Stimulated activated CD4-positive, alpha-beta T cell treated with anti-CD3 and anti-CD28 coated beads, Interleukin-15, amount 100 ng/mL, for 1 hour (primary cell): ENCODE measurements at places on chromosomes 7 and 10.

- DNase-seq = no peak
Measured at GRCh38 chr7:81777697-81778096, 7.8 kb upstream of the HGF start.

- DNase-seq = no peak
Measured at GRCh38 chr7:110168010-110168409, 922.9 kb upstream of the LRRN3 start.

DNA sequence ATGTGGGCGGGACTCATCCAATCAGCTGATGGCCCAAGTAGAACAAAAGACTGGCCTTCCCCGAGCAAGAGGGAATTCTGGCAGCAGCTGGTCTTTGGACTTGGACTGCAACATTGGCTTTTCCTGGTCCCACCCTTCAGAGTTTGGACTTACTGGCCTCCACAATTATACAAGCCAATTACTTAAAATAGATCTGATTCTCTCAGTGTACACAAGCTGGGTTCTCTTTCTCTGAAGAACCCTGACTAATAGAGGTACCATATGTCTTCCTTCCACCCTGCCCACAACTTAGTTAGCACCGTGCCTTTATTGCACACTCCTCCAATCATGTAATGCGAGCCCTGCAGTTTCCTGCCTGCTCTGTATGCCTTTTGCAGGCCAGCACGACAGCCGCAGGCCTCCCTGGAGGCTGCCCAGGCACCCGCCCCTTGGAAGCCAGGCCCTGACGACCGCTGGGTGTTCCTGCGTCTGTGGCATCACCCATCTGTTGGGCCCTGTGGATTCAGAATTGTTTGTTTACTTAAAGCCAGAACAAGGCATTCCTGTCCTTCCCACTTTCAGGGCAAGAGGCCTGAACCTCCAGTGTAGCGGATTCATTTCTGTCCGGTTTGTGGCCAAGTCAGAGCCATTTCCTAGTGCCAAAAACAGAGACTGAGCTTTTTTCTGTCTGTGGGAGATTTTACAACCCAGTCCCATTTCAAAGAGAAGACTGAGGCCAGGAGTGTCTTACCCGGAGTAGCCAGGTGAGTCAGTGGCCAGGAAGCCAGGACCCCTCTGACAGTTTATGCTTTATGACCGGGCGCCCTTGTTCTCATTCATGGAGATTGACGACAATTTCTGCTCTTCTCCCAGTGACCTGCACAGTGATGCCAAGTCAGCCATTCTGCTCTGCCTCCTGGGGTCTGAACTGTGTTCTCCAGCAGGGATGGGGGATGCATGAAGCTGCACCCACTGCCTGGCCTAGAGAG, 968 bp upstream of the INMT start:
- DNase-seq = no peak

DNA sequence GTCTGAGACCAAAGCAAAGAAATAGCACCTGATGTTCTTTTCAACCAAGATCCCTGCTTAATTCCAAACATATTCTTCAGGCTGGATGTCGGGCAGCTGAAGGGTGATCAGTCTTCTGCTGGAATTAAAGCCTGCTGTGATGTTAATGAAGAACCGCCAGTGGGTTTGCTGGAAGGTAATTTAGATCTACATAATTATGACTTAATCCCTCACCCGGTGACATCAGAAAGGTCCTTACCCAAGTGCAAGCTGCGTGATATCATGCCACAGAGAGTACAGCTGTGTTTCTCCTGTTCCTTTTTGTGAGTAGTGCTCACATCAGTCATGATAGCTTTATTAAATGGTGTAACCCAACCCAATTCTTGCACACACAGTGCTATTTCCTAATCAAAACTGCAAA, 29.1 kb upstream of the LRGUK start:
- no peak for DNase-seq

- DNase-seq = no peak
Measured at GRCh38 chr10:62327885-62328284, 46.3 kb upstream of the ZNF365 start.

DNA sequence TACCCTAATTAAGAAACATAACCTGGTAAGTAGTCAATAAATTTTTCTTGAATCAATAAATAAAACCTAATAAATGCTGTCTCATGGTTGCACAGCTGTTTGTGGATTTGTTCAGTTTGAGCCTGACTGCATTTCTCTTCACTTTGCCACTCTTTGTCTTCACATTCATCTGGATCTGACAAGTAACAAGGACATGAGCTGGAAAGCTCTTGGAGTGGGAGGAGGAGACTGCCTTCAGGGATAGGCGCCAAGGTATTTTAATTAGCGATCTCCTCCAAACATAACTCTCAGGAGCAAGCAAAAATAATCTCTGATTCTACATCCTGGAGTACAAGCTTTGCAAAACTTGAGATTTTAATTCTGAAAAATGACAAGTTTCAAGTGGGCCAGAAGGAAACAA, 251.0 kb downstream of the BMPER start:
- DNase-seq = no peak

DNA sequence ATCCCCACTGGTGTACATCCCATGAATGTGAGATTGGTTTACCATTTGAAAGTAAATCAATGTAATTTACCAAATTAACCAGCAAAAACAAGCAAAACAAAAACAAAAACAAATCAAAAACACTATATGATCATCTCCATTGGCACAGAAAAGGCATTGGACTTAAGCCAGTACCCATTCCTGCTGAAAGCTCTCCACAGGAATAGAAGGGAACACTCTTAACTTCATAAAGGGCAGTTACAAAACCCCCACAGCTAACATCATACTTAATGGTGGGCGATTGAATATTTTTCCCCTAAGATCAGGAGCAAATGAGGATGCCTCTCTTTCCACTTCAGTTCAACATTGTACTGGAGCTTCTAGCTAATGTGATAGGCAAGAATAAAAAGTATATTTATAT, 34.1 kb downstream of the PRKG1 start:
- DNase-seq = no peak

DNA sequence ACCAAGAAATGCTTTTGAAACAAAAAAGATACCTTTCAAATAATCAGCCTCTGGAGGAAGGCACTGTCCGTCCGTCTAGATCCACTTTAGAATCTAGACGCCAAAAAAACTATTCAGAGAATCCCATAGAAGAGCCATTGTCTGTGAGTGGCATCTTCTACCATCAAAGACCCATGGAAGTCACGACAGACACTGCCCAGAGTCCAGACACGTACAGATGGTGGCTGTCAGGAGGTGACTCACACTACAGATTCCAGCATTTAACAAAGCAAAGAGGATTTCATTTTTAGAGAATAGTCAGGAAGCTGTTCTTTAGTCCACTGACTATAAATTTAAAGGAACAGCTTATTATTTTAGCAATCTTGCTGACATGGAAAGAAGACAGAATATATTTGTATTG, 11.7 kb downstream of the C1QL3 start:
- DNase-seq = no peak
